ENCODE measurements at places on chromosomes 2 and 18.

GRCh38 chr2:101111917-101112771, 39.0 kb downstream of the TBC1D8 start:
- DNase-seq, result no peak

DNA sequence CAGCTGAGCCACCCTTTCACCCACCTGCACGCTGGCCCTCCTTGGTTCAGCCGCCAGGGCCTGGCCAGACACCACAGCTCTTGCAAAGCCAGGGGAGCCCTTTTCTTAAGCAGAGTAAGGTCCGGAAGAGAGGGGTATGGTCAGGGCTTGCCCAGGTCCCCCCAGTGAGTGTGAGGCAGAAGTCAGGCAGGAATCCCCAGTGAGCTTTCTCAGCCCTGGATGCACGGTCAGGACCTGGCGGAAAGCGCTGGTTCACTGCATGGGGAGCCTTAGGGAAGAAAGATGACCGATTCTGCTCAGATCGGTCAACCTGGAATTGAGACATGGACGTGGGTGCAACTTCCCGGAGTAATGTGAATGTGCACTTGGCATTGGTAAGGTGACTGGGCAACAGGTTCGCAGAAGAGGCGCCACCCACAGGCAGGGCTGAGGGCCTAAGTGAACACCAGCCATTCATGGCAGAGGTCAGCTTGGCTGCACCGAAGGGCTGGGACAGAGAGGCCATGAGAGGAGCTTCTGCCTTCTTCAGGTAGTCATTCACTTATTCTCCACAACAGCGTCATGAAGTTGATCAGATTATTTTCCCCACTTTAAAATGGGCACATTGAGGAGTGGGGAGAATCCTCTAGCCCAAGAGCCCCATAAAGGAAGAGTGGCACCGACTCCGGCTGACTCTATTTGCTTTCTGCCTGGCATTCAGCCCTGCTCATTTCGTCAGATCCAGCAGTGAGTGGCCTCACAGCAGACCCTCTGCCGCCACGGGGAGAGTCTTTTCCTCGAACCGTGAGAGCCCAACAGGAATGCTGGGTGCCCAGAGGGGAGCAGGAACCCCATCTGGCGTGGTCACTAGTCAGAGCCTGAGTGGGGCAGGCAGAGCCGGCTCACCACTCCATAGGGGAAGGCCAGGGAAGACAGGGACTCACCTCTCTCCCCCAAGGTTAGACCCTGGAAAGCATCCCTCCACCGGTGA, 35.8 kb downstream of the SCTR start:
- DNase-seq, result no peak

- no peak for DNase-seq
Measured at GRCh38 chr2:177808984-177809809, 263.4 kb downstream of the PDE11A start.

GRCh38 chr2:179550214-179550613, 285.6 kb upstream of the SESTD1 start:
- no peak for DNase-seq

DNA sequence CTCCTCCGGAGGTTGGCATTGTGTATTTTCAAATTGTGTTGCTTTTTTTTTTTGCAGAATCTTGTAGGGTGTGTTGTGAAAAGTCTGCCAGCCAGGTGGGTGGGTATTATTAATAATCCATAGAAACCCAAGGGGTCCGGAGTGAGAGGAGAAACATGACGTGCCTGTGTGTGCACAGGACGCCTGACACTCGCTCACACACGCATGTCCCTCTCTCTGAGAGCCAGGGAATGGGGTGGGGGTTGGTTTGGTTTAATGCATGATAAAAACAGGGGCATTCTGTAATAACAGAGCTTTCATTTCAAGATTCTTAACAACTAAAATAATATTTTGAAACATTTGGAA, 224.8 kb downstream of the FAM210A start:
- DNase-seq, result no peak

- DNase-seq, result no peak
Measured at GRCh38 chr2:196971574-196972279, 45.2 kb upstream of the PGAP1 start.

- no peak for DNase-seq
Measured at GRCh38 chr2:236523249-236523648, 46.4 kb upstream of the ACKR3 start.

DNA sequence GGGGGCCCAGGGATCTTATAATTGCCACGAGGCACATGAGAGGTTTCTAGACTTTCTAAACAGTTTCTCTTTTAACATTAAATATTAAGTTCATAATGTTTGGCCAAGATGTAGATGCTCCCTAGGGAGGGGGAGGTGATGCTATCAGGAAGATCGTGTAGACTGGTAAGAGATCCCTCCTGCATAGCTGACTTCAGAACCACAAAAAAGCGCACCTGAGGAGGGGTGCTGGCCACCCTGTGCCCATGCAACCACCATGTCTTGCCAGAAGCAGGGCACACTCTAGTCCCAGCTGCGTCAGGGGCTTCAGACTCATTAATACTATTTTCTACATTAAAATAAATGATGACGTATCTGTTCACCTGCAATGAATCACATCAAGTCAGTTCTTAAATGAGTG, 103.4 kb upstream of the SLC35G4 start:
- no peak for DNase-seq

DNA sequence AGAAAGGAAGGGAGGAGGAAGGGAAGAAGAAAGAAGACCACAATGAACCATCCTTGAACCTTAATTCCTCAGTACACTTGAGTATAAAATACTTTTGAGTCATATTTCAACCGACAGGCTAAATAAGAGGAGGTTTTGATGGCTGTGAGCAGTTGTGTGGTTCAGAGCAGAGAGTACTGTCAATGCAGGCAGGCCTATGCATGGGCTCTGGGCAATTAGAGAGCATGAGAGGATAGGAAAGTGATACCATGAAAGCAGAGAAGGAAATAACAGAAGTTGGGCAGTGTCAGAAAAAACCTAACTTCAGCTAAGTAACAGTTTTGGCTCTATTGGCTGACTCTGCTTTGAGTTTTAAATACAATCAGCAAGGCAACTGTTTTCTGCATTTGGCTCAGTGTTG, 123.6 kb upstream of the STK17B start:
- no peak for DNase-seq

DNA sequence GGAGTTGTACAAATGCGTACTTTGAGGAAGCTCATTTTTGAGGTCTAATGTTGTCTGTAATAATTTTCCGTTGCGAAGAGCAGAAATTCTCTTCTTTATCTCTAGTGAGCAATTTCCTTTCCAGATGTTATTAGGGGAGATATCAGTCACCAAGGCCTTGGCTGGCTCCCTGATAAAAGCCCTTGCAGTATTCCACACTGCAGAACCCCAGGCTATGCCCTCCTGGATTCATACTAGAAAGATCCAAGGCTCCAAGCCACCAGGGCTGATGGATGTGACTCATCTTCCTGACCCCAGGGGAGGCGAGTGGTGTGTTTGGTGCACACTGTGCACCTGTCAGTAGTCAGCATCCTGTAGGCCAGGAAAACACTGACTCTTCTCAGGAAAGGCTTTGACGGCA, 34.7 kb downstream of the INO80C start:
- DNase-seq, result no peak

GRCh38 chr2:101112772-101113157, 38.4 kb downstream of the TBC1D8 start:
- DNase-seq, result no peak

GRCh38 chr2:45274250-45274926, 265.1 kb upstream of the SIX2 start:
- no peak for DNase-seq

GRCh38 chr2:174344716-174345461, 10.1 kb downstream of the SP9 start:
- no peak for DNase-seq

DNA sequence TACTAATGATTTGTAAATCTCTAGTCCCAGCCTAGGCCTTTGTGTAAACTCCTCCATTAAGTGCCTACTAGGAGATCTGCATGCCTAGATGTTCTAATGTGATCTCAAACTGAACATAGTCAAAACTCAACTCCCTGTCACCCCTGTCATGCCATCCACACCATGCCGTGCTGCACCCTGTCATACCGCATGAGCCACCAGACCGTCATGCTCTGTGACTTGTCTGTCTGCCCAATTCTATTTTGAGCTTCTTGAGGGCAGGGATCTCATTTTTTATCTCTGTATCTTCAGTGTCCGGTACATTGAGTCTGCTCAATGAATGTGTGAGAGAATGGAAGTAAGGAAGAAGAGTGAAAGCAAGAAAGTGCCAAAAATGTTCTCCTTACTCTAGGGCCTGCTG, 35.5 kb downstream of the GREB1L start:
- DNase-seq, result no peak

GRCh38 chr2:50491541-50492476, 540.1 kb downstream of the NRXN1 start:
- no peak for DNase-seq

DNA sequence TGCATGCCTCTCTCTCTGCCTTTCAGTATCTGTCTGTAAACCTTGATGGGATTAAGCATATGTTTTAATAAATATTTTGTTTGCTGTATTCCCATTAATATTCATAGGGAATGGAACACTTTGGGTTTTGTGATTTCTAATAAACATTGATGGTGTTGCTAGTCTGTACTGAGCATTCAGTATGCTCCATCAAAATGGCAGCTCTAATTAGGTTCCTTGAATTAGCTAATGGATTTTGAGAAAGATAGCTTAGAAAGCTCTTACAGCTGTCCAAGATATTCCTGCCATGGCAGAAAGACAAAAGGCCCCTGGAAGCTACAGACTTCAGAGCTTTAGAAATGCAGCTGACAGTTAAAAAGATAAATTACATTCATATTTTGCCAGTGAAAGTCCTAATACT, 199.2 kb upstream of the NRP2 start:
- DNase-seq, result no peak

GRCh38 chr2:74856004-74856578, 22.2 kb downstream of the HK2 start:
- no peak for DNase-seq

GRCh38 chr2:105526000-105526925, 127.4 kb upstream of the FHL2 start:
- DNase-seq, result no peak

DNA sequence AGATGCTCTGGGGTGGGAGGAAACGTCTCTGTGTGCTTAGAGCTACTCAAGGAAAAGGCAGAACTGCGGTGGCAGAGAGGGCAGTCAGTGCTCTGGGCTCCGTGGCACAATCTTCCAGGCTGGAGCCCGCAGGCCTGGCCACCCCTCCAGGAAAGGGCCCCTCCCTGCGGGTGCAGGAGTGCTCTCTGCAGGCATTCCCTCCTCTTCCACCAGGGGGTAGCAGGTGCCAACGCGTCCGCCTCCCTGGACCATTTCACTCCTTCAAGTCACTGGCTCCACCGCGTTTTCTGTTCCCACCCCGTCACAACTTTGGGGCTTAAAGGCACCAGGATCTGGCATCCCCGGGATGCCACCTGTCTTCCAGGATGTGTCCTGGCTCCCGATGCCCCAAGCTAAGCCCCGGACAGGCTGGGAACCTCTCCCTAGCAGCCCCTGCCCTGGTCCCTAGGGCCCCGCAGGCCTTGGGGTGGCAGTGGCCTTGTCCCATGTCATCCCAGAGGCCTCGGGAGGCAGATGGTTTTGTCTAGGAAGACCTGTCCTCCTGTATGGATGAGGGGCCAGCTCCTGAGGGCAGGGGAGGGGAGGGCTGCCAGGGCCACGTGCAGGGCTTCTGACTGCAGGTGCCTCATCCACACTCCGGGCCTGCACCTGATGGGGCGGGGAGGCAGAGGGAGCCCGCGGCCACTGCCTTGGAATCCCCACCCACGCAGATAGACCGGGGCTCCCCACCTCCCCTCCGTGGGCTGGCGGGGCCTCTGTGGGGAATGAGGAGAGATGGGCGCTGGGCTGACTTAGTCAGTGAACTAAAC, 26.4 kb downstream of the KCNIP3 start:
- no peak for DNase-seq

DNA sequence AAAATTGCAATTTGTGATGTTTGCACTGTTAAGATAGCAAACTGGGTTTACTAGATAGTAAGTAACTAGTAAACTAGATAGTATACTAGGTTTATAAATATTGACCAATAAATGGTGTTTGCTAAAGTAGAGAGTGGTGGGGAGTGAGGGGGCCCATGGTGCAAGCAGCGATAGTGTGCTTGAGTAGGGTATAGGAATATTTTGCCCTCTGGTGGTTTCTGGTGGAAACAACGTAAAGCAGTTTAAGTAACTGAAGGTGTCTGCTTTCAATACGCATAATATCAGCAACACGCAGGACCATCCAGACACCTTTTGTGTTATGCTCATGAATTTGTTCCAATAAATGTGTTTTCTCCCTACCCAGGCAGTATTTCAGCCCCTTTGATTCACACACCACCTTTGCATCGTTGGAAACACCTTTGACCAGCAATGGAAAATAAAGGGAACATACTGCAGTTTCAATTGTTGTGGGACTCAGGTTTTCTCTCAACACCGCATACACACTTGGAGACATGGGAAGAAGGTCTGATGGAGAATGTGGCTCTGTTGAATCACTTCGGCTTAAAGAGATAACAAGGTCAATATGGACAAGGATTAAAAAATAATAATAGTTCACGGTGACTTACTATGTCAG, 16.7 kb upstream of the STAT1 start:
- no peak for DNase-seq

GRCh38 chr2:46164529-46165301, 132.5 kb upstream of the EPAS1 start:
- DNase-seq, result no peak

DNA sequence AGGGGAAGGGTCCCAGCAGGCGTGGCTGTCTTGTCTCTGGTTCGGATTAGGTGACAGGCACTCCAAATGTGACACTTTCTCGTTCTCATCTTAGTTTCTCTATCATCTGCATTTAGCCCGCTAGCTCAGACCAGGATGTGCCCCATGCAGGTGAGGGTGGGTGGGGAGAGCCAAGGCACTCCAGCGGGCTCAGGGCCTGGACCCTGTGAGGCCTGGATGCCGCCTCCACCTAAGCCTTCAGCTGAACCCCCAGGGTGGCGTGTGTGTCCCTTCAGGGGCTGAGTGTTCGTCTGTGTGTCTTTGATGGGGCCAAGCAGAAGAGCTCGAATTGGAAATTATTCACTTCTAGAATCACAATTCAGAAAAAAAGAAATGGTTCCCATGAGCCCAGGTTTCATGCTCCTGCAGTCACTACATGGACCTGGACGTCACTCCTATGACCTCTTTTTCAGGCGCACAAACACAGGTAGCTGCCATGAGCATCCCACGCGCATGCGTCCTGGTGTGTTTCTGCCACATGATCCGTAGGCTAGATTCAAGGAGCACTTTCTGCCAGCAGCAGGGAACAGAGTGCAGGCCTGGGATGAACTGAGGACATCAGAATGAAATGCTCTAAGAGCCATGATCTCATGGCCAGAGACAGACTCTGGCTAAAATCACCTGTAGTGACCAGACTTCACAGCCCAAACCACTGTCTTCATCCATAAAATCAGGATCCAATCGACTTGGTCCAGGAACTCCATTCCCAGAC, 25.8 kb downstream of the CIDEA start:
- no peak for DNase-seq

DNA sequence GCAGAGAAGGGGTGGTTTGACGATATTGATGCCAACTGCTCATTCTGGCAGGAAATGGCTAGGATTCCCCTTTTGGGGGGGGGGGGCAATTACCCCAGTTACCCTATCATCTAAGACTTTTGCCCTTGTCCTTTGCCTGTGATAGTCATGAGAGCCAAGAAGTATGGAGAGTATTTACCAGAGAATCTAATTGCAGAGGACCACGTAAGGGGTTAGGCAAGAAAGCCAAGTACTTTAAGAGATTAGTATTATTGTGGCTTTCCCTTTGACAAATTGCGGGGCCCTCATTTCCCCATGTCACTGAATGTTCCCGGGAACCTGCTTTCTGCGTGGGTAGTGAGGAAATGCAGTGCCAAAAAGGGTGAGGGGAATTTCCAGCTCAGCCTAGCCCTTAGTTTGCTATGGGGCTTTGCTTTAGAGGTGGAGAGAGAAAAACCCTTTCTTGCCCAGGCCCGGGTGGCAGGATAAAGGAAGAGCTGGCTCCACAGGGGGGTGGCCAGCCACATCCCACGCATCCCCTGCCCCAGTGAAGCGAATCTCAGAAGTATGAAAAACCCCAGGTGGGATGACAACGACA, 1.5 kb downstream of the AQP4 start:
- DNase-seq, result no peak
